NCI-H2029 treated with DMSO at 0.1 percent for 48 hours (cell line): ENCODE measurements at places on chromosomes 2 and 18.

DNA sequence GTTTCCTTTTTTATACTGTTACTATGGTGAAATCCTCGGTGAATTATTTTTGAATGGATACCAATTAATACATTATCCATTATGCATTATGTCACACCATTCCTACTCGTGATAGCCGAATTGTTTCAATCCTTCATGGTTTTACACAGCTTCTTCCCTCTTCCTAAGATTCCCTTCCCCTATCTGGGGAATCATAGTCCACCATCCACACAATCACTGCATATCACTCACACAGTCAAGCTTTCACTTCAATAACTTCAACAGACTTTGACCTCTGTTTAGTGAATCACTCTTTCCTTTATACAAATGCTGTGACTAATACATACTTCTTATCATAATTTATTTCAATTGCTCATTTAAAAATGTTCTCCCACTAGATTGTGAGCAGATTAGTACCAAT, 1108.1 kb upstream of the LRRTM1 start:
- DNase-seq: no peak

- no peak for DNase-seq
These were observed 2.6 kb downstream of the GPR39 start for GRCh38 chr2:132419235-132419634.

DNA sequence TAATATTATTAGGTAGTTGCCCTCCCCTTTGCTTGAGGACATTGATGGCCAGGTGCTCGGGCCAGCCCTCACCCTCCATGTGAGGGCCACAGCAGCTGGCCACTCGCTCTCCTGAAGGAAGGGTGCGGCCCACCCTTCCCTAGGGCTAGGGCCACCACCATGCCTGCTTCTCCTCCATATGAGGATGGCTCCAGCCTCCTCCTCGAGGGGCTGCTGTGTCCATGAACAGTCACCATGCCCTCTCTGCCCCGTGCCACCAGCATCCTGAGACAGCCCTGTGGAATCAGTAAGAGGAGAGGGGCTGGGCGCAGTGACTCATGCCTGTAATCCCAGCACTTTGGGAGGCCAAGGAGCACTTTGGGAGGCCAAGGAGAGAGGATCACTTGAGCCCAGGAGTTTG, 2.4 kb downstream of the GPR17 start:
- DNase-seq: no peak

DNA sequence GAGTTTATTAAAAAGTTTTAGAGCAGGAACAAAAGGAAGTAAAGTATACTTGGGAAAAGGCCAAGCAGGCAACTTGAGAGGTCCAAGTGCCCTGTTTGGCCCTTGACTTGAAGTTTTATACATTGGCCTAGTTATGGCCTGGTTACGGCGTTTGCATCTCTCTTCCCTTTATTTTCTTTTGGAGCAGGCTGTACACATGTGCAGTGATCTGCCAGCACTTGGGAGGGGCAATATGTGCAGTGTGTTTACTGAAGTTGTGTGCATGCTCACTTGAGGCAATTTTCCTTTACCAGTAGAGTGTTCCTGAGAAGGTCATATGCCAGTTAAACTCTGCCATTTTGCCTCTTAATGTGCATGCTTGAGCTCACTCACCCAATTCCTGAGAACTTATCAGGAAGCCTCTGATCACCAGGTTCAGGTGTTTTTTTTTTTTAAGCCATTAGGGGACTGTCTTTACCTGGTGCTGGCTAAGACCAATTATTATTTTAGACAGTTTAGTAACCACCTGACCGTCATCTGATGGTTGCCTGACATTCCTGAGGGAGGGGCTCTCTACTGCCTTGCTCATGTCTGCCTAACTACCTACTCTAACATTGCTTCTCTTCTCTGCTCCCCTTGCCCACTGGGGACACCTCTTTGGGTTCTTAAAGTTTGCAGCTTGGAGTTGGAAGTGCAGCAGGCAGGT, 48.0 kb downstream of the SCN2A start:
- DNase-seq: no peak
